ENCODE measurements at places on chromosomes 6 and 20.
A peak's percentile ranks its signal among the peaks of the same experiment; 100 is the strongest.

- no peak for DNase-seq
Observed at GRCh38 chr6:41013466-41014153, 25.4 kb downstream of the UNC5CL start.

GRCh38 chr6:95917034-95917433, 98.7 kb upstream of the FUT9 start:
- no peak for DNase-seq

- DNase-seq = no peak
Observed at GRCh38 chr6:117840541-117840983, 66.5 kb upstream of the SLC35F1 start.

DNA sequence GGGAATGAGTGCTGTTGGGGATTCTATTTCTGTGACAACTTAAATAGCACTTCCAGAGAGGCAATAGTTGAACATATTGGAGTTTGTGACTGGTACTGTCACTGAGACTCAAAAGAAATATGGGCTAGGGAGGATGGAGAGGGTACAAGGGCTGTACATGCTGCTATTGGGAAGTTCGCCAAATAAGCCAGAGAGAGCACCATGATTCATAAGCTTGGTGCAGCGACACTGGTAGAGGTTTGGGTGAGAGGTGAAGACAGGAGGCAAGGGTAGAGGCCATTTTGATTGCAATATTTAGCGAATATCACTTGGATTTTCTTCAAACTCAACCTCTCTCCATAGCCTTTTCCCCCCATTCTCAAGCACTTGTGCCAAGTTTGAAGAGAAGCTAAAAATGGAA, 214.3 kb downstream of the OGFRL1 start:
- no peak for DNase-seq

- DNase-seq = no peak
Observed at GRCh38 chr20:51586005-51586440, 43.5 kb upstream of the NFATC2 start.

DNA sequence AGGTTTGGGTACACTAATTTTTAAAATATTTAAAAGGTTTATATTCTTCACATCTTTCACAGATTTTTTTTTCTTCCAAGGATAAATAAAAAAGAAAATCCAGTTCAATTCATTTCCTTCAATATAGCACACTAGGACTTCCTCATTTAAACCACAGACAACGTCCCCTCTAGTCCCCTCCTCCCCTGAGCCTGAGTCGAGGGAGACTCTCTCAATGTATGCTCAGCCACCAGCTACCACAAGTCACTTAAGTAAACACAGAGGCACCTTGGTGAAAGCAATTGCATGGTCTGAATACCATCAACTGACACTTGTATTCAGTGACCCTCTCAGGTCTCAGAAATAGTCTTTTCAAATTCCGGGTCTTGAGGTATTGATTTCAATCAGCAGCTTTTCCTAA, 88.6 kb downstream of the SIM1 start:
- DNase-seq = no peak

- no peak for DNase-seq
Observed at GRCh38 chr6:56724455-56724854, 81.8 kb upstream of the DST start.

DNA sequence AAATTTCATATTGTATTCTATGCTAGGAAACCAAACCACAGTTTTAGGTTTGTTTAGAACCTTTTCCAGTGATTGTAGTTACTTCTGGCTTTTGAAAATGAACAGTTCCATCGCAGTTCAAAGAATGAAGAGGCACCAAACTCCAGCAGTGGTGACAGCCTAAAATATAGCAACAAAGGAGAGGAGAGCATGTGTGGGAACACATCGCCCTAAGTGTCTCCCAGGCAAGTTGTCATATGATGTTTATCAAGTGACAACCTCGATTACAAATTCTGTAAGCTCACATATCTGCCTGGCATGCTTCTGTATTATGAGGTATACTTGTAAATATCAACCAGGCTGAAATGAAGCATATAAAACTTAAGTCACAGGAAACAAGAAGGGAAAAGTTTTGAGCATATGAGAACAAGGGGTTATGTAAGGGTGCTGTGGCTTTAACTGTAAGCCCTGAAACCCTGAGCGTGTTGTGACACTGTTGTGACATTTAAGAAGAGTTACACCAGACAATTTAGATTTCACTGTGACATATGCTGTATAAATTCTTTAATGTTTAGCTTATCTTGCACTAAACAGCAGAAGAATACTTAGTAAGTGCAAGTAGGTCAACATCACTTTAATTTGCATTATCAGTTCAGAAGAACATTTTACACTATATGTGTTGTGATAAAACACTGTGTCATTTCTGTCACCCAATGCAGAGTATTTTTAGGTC, 29.1 kb upstream of the FBXL4 start:
- no peak for DNase-seq

DNA sequence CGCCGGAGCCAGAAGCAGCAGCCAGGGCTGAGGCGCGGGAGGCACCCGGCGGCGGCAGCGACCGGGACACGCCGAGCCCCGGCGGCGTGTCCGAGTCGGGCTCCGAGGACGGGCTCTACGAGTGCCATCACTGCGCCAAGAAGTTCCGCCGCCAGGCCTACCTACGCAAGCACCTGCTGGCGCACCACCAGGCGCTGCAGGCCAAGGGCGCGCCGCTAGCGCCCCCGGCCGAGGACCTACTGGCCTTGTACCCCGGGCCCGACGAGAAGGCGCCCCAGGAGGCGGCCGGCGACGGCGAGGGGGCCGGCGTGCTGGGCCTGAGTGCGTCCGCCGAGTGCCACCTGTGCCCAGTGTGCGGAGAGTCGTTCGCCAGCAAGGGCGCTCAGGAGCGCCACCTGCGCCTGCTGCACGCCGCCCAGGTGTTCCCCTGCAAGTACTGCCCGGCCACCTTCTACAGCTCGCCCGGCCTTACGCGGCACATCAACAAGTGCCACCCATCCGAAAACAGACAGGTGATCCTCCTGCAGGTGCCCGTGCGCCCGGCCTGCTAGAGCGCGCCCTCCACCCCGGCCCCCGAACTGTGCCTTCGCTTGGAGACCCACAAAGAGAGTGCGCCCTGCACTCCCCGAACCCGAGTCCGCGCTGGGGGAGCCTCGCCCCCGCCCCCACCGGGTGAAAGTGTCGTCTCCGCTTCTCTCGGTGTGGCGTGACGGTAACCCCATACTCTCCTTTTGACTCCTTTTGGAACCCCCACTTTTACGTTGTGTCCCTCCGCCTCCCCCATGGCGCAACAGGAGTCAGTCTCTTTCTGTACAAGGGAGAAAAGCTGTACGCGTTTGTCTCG, 1.6 kb downstream of the INSM1 start:
- DNase-seq = no peak

DNA sequence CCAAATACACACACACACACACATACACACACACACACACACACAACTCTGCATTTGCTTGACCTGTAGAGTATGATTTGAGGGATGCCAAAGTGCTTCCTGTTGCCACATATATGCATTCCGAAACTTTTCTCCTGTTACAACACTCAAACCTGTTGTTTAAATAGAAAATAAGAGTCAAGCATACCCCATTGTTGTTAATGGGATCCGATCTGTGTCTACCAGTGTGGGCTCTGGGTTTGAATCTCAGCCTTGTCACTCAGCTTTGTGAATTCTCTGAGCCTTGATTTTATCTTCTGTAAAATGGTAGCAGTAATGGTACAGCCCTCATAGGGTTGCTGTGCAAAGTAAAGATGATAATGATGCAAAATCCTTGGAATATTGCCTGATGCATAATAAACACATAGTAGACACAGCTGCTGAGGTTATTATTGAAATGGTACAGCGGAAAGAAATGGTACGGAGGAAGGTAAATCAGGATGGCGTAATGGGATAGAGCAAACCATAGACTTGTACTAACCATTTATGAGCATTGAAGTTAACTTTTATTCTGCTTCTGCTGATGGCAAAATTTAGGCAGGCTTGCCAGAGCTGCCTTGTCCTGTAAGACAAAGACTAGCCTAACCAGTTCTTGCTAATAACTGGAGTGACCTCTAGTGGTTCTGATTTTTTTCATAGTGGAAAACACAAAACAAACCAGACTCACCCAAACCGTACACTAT, 113.5 kb upstream of the PHACTR1 start:
- no peak for DNase-seq

- DNase-seq = no peak
Observed at GRCh38 chr20:44170816-44171410, 16.1 kb downstream of the JPH2 start.

DNA sequence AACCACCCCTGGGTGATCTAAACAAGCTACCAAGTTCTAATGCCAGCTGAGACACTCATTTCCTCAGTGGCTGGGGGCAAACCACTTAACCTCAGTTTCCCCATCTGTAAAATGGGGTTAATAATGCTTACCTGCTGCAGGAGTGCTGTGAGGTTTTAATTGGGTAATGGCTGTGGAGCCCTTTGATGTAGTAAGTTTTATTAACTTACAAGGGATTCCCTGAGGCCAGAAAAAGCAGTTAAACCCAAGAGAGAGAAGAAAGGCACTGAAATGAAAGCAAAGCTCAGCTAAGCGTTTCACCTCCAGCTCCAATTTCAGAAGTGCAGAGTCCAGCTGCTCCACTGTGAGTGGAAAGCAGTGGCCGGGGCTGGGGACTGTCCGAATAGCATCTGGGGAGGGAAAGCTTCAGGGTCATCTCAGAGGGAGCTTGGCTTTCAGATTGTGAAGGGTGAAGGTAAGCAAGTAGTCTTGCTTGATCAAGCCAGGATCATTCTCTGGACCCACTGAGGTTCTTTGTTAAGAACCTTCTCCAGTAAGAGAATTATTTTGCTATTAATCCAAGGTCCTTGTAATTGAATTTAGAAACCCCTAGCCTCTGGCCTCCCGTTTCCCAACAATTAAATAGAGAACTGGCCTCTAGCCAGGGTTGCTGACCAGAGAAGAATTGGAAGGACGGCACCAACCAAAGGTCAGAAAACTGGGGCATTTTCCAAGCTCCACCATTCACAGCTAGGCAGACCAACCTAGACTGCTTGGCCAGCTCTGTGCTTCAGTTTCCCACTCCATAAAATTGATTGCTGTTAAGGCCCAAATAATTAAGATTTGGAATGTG, 20.9 kb upstream of the TCP11 start:
- no peak for DNase-seq

- no peak for DNase-seq
Observed at GRCh38 chr6:163438298-163438939, 23.9 kb downstream of the QKI start.

GRCh38 chr6:144888621-144889020, 603.5 kb downstream of the UTRN start:
- DNase-seq = no peak

GRCh38 chr20:44324343-44324742, 12.5 kb upstream of the R3HDML start:
- DNase-seq = no peak

DNA sequence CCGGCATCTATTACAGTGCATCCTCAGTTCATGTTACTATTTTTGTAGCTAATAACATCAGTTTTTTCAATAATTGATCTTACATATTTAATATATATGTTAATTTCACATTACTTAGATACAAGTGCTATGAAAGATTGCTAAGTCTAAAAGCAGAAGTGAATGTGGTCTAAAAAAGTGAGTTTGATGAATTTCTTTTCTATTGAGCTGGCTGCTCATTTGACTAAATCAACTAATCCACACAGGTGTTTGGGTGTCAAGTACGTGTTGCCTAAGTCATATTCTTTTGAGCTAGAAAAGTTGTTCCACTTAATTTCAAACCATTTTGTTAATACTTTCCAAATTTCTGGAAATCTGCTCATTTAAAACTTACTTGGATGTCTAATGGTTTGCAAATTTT, 46.6 kb upstream of the EZR start:
- no peak for DNase-seq

DNA sequence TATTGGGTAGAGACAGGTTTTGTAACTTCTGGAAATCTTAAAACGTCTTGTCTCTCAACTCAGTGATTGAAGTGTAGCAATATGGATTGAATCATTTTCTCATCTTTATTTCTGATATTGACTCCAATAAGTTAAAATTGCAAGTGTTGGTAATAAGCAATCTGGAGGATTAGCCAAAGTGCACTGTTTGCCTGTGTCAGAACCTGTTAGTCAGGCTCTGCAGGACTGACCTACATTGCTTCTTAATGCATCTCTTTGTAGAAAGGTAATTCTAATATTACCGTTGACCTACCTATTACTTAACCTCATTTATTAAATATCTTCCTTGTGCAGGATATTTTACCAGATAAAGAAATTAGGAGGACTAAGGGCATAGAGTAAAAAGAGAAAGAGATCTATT, 484.0 kb upstream of the CITED2 start:
- DNase-seq = no peak

- no peak for DNase-seq
Observed at GRCh38 chr20:43508604-43509040, 1.1 kb downstream of the L3MBTL1 start.

GRCh38 chr6:1346101-1346500, 34.2 kb downstream of the FOXQ1 start:
- DNase-seq = no peak

GRCh38 chr6:146286961-146287360, 256.7 kb upstream of the RAB32 start:
- no peak for DNase-seq

GRCh38 chr6:142945049-142945445, at the start of gene HIVEP2:
Gene HIVEP2, minus strand, starts transcription at chr6:142945176. Its CDS starts 170,438 bp downstream, at chr6:142774738.
- peak; percentile 70 for DNase-seq

- no peak for DNase-seq
Observed at GRCh38 chr6:4282926-4283325, 147.6 kb upstream of the ECI2 start.

Measured in hippocampal formation (tissue), 2 donors.